Cardiac ventricle fibroblast (primary cell): ENCODE measurements at places on chromosomes 11 and 22. TPM values are rescaled to one million over a fixed set of nuclear protein-coding genes. Genes with fewer than 3 reads are reported as not detected.

The OR5P2 gene
- total RNA-seq = not detected in 2 replicates

The OR10AG1 gene
- not detected in 2 replicates for total RNA-seq

The MPPED2 gene
- total RNA-seq = not detected in 2 replicates

The TRIM22 gene
- 52.5 and 87.9 TPM in 2 replicates for total RNA-seq

The PHF21B gene
- not detected in 2 replicates for total RNA-seq

The FOLR3 gene
- total RNA-seq = not detected in 2 replicates

The CABP4 gene
- not detected in 2 replicates for total RNA-seq

The RFPL2 gene
- not detected in 2 replicates for total RNA-seq

The SYCE3 gene
- total RNA-seq = 3.5 TPM in 1 of 2 replicates, not detected in the other

The ENTHD1 gene
- not detected in 2 replicates for total RNA-seq

The CARNS1 gene
- total RNA-seq = 0.05 TPM in 1 of 2 replicates, not detected in the other

The KCNC1 gene
- total RNA-seq = not detected in 2 replicates

The RTN4RL2 gene
- 1.4 and 2.7 TPM in 2 replicates for total RNA-seq

The TST gene
- total RNA-seq = 24.2 and 34.3 TPM in 2 replicates

The GAB4 gene
- not detected in 2 replicates for total RNA-seq

The EXPH5 gene
- total RNA-seq = not detected in 2 replicates

The PGA5 gene
- not detected in 2 replicates for total RNA-seq

The TESMIN gene
- 0.10 TPM in 1 of 2 replicates, not detected in the other for total RNA-seq

The IFITM10 gene
- total RNA-seq = 0.44 and 1.6 TPM in 2 replicates

The FGF19 gene
- not detected in 2 replicates for total RNA-seq

The RAB38 gene
- 0.56 and 0.93 TPM in 2 replicates for total RNA-seq

The SVIP gene
- total RNA-seq = 0.75 and 0.88 TPM in 2 replicates

The LRRC10B gene
- not detected in 2 replicates for total RNA-seq

The HEPHL1 gene
- total RNA-seq = not detected in 2 replicates
